ENCODE measurements at places on chromosomes 2 and 18. TPM values are rescaled to one million over a fixed set of nuclear protein-coding genes. Genes with fewer than 3 reads are reported as not detected.

DNA sequence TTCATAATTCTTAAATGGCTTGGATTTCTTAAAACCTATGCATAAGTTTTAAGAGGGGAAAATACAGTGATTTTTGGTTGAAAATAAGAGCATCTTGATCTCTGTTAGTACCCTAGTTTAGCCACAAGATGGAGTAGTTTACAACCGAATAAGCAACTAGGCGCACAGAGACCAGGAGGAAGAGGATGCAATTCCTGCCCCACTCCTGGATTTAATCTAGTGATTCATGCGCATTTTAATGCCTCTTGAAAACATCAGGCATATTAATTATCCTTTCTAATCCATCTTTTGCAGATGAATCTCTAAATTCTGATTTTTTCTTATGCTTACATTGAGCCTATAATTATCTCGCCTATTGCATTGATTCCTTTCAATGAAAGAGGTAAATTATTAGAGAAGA lies 76.7 kb downstream of the MRPS9 start:
- peak; percentile 36 for DNase-seq

GRCh38 chr2:132632000-132632649 lies 37.9 kb downstream of the LYPD1 start:
- DNase-seq, result no peak

DNA sequence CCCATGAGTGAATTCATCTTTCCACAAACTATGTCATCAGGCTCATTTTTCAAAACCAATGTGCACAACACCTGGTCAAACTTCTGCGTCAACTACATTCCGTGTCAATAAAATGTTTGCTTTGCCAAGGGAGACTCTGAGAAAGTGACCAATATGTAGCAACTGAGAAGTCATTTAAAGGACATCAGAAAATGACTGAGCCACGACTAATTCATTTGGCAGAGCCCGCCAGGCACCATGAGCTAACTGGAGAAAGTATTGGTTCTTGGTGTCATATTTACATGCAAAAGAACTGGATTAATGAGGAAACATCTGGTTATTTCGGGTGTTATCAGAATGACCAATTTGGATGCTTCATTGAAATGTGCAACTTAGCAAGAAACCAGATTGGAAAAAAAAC lies 7.2 kb downstream of the RND3 start:
- DNase-seq, result no peak

Gene FTCDNL1
- 2.1 TPM for total RNA-seq

DNA sequence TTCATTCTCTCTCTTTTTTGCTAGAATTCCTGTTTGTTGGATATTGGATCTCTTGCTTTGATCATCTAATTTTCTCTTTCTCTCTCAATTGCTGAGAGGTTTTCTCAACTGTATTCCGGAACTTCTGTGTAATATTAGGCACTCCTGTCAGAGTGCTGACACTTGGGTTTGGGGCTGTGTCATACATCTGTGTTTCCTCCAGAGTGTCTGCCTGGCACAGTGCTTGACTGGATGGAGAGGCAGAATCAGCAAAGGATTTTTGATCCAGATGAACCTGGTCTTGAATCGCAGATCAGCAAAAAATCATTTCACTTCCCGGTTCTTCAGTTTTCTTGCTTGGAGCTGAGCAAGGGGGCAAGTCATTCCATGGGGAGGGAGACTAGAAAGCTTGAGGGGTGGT lies 87.7 kb upstream of the CXCR4 start:
- DNase-seq, result no peak

- DNase-seq, result no peak
These were observed 115.3 kb downstream of the METTL8 start for GRCh38 chr2:171318463-171318934.

All from NCI-H460 (cell line).